ENCODE measurements at places on chromosomes 12 and 14.

GRCh38 chr12:7339675-7340074 lies 35.8 kb downstream of the ACSM4 start:
- no peak for DNase-seq

- no peak for DNase-seq
Measured at GRCh38 chr12:48183876-48184548, 568 bp downstream of the CCDC184 start.

GRCh38 chr12:57611827-57612710 lies 834 bp downstream of the ARHGEF25 start:
- peak; percentile 61 for DNase-seq

DNA sequence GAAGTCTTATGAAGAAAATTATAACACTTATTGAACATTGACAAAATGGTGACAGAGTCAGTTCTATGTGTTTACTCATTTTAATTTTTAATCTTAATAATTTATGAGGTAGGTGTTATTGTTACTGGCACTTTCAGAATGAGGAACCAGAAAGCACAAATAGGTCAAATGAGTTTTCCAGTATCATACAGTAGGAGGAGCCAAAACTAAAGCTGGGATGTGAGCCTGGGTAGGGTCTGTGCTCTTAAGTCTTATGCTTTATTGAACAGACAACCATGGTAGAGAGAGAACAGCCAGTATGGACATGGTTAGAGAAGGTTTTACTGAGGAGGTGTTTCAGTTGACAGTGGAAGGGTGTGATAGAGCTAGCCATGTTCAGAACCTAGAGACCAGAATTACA lies 775.7 kb downstream of the TMTC2 start:
- peak; percentile 45 for DNase-seq

DNA sequence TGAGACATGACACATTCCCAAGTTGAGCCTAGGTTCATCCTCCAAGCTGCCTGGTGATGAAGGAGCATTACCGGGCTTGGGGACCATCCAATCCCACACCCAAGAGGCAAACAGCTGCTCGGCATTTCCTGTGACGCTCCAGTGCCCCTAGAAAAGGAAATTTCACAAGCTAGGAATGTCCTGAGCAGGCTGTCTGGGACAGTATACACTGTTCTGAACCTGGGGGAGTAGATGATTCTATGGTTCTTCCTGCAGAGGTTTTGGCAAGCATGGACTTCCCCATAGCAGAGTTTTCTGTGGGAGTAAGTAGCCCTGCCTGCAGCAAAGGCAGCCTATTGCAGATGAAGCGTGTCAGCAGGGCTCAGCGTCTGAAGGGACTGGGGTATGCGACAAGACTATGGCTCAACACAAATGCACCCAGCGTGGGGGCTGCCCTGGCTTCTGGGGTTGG lies 47.4 kb upstream of the SRSF5 start:
- no peak for DNase-seq

GRCh38 chr14:56224691-56225681 lies 106.8 kb downstream of the PELI2 start:
- peak; percentile 94 for DNase-seq

- DNase-seq, result no peak
Measured at GRCh38 chr12:29690728-29691127, 93.0 kb downstream of the TMTC1 start.

DNA sequence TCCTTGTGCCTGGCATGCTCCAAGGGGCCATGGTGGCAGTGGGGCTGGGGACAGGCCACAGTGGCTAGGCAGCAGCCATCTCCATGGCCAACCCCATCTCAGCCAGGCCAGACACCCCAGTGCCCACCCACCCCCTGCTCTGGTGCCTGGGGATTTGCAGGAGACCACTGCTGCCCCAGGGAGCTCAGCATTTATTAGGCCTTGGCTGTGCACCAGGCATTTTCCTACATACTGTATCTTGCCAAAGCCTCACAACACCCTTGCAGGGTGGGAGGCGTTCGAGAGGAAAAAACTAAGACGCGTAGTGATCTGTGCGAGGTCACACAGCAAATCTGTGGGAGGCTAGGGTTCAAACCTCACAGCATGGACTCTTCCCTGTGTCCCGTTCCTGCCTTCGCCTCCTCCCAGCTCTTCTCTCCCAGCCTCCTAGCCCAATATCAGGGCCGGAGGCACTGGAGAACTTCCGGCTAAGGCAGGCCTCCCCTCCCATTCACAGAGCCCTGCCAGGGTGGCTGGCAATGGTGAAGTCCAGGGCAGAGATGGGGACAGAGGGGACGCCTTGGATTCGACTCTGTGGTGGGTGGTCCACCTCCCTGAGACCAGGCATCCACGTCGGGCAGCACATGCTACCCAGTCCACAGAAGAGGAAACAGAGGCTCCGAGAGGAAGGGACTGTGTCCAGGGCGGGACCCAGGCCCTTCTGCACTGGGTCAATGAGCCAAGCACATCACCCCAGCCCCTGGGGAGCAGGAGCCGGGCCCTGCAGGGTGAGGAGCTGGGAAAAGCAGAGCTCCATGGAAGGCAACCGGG lies 57.4 kb downstream of the FAM222A start:
- no peak for DNase-seq

GRCh38 chr14:74604157-74604556 lies 7.9 kb downstream of the LTBP2 start:
- DNase-seq, result no peak

DNA sequence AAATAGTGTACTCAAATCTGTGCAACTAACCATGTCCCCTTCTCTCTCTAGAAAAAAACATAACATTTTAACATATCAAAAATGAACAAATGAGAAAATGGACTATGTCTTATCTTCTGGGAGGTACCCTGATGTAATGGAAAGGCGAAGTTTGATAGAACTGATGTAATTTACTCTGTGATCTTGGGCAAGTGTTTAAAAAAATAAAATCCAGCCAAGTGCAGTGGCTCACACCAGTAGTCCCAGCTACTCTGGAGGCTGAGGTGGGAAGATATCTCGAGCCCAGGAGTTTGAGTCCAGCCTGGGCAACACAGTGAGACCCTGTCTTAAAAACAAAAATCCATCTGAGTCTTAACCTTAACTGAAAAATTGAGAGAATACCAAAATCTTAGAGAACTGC lies 35.8 kb upstream of the CFL2 start:
- no peak for DNase-seq

- DNase-seq, result no peak
Measured at GRCh38 chr14:95541932-95542930, 7.4 kb downstream of the GLRX5 start.

DNA sequence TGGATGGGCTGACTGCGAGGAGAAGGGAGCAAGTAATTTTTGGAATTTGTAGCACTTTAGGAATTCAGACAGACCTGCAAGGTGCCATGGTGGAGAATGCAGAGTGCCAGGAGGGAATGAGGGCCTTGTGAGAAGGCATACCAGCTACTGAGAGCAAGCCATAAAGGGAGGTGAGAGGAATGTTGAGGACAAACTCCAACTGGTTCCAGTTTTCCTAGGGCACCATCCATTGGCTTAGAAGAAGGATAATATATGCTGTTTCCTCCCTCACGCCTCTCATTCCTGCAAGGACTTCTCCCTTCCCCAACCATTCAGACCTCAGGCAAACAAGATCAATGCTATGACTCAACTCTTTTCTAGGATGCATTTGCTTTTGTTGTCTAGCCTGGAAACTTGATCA lies 11.2 kb upstream of the DAAM1 start:
- no peak for DNase-seq

GRCh38 chr14:75566321-75566720 lies 12.1 kb upstream of the FLVCR2 start:
- no peak for DNase-seq

- peak; percentile 92 for DNase-seq
Measured at GRCh38 chr14:79325071-79325470, 886.2 kb downstream of the DIO2 start.

GRCh38 chr14:100662879-100663760 lies 63.6 kb upstream of the DLK1 start:
- peak; percentile 81 for DNase-seq

- no peak for DNase-seq
Measured at GRCh38 chr12:19710811-19711793, 271.8 kb downstream of the AEBP2 start.

DNA sequence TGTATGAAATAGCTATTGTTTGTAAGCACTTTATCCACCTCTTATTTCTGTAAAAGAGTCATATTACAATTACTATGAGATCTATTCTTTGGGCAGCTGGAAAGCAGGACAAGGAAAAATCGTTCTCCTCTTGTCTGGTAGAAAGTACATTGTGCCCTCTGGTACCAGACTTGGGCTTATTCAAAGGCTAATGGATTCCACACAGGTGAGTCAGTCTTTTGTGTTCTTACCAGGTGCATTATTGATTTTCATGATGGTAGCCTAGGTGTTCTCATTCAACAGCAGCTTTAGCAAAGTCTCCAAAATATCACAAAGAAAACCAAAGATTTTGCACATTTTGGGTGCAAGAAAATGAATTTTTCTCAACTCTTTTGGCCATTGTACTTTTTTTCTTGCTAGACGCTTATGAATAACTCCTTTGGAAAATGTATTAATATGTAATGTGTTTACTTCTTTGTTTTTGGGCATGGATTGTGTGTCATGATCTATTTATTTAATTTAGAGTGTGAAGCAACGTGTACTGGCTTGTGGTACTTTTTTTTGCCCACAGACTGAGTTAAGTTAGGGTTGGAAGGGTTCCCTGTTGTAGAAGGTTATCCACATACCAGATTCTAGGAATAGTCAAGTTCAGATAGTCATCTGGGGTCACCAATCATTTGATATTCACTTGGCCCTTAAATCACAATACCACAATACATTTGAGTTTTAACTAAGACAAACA lies 26.2 kb downstream of the MNAT1 start:
- DNase-seq, result peak; percentile 91

DNA sequence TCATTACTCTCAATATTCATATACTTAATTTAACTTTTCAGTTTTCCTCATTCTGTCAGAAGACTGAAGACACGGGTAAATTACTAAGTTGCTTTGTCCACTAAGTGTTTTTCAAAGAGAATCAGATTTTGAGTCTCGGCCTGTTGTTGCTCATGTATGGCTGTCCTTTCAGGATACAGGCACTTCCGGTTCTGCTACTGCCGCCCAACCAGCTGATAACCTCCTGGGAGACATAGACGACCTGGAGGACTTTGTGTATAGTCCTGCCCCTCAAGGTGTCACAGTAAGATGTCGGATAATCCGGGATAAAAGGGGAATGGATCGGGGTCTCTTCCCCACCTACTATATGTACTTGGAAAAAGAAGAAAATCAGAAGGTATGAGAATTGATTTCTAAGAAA lies 28.3 kb upstream of the TEAD4 start:
- DNase-seq, result no peak

GRCh38 chr12:1309613-1310012 lies 284.8 kb downstream of the FBXL14 start:
- no peak for DNase-seq

GRCh38 chr14:21669284-21669683 lies 4.3 kb downstream of the OR4E1 start:
- no peak for DNase-seq

DNA sequence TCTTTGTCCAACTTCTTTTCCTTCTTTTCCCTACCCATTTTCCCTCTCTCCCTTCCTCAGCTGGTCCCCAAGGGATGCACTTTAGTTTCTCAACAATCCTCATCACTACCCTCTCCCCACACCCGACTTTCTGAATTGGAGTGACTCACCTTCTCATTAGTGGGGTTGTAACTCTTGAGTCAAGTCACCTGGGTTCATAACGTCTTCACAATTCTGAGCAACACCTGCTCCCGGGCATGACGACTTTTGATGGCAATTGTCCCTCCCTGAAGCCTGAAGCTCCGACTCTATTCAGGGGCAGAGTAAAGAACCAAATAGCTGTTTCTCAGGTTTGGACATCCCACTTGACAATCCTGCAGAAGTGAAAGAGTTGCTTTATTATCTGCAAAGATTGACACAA lies 82.7 kb upstream of the OTX2 start:
- peak; percentile 83 for DNase-seq

DNA sequence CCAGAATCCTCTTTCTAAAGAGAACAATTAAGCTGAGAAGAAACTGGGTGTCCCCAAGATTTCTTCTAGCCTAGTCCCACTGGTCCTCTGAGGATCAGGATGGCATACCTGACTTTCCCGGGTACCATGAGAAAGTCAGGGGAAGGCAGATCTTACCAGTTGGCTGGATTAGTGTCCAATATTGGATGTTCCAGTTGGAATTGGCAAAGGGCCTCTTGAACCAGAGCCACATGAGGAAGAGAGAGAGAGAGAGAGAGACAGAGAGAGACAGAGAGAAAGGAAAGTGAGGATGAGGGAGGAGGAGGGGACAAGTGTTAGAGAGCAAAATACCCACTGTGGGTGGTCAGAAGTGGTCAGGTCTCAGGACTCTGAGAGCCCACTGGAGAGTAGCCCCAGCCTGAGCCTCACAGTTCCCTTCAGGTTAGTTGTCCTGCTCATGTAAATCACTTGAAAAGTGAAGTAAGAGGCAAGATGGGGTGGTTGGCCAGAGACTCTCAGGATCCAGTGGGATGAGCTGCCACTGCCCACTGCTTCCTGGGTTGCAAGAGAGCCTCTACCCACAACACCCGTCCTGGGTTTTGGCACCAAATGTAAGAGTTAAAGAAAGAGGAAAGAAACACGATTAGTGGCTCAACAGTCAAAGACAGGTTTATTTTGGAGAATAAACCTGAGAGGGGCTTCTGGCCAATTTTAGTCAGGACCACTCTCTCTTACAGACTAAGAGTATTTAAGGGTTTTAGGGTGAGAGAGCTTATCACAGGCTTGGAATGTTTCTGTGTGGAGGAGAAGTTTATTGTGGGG lies 28.4 kb upstream of the A2M start:
- no peak for DNase-seq

- DNase-seq, result no peak
Measured at GRCh38 chr14:96470331-96470730, 31.9 kb upstream of the PAPOLA start.

- DNase-seq, result no peak
Measured at GRCh38 chr12:52502877-52503276, 9.8 kb upstream of the KRT6A start.

DNA sequence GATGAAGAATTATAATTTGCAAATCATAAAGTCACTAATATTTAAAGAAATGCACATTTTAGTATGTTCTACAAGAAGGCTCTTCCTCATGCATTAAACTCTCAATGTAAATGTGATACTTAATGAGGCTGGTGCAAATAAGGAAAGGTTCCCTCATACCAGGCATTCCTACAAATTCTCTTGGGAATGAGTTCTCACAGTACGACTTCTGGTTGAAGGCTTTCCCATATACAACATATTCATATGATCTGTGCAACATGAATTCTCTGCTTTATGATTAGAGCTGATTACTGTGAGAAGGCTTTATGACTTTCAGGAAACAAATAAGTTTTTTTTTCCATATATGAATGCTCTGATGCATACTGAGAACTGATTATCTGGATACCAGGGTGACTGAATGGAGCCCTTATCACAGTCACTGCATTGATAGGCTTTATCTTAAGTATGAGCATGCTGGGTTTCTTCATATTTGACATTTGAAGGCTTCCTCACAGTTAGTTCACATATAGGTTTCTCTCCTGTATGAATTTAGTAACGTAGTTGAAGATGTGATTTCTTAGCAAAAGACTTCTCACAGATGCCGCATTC lies 293.9 kb downstream of the RAD51B start:
- DNase-seq, result peak; percentile 17
